ENCODE measurements at places on chromosomes 11 and 22. TPM values are rescaled to one million over a fixed set of nuclear protein-coding genes. Genes with fewer than 3 reads are reported as not detected.

CD3E gene
- not detected for total RNA-seq

THAP7 gene
- total RNA-seq, result 34.0 TPM

CRACR2B gene
- total RNA-seq, result 0.70 TPM

PANX2 gene
- 0.35 TPM for total RNA-seq

EMID1 gene
- 6.8 TPM for total RNA-seq

MPPED2 gene
- total RNA-seq, result not detected

HSPB2 gene
- 1.2 TPM for total RNA-seq

MPEG1 gene
- total RNA-seq, result not detected

NXPE4 gene
- total RNA-seq, result not detected

APOL5 gene
- not detected for total RNA-seq

DEFB131B gene
- not detected for total RNA-seq

ARCN1 gene
- total RNA-seq, result 108 TPM

KCNE3 gene
- total RNA-seq, result 8.5 TPM

SLC17A6 gene
- total RNA-seq, result not detected

RNH1 gene
- 401 TPM for total RNA-seq

TSSK2 gene
- total RNA-seq, result not detected

CARD16 gene
- total RNA-seq, result 2.6 TPM

HTR3A gene
- total RNA-seq, result not detected

CRYBB1 gene
- not detected for total RNA-seq

TRIOBP gene
- total RNA-seq, result 157 TPM

CSF2RB gene
- total RNA-seq, result 0.17 TPM

PARVG gene
- not detected for total RNA-seq

MYBPC3 gene
- not detected for total RNA-seq

INSC gene
- total RNA-seq, result 0.17 TPM

SCGB1D2 gene
- not detected for total RNA-seq

LRRC56 gene
- 0.12 TPM for total RNA-seq

ELP4 gene
- 22.9 TPM for total RNA-seq

WEE1 gene
- total RNA-seq, result 26.6 TPM

GPR83 gene
- not detected for total RNA-seq

RASSF10 gene
- total RNA-seq, result not detected

PARVA gene
- 50.7 TPM for total RNA-seq

MUC6 gene
- not detected for total RNA-seq

OR5A2 gene
- not detected for total RNA-seq

BTG4 gene
- not detected for total RNA-seq

SMIM35 gene
- not detected for total RNA-seq

ATP6V1E1 gene
- 93.1 TPM for total RNA-seq

OR51I1 gene
- not detected for total RNA-seq

ETS1 gene
- 39.2 TPM for total RNA-seq

CARNS1 gene
- total RNA-seq, result 0.51 TPM

TTLL12 gene
- total RNA-seq, result 35.6 TPM

CRYBB2 gene
- not detected for total RNA-seq

LGR4 gene
- 7.0 TPM for total RNA-seq

MS4A8 gene
- not detected for total RNA-seq

MMP8 gene
- total RNA-seq, result not detected

KDM4E gene
- total RNA-seq, result not detected

OR51E1 gene
- not detected for total RNA-seq

DCDC1 gene
- not detected for total RNA-seq

TCP11L1 gene
- 11.6 TPM for total RNA-seq

GLB1L2 gene
- 0.70 TPM for total RNA-seq

P4HA3 gene
- 5.8 TPM for total RNA-seq

FAM83F gene
- not detected for total RNA-seq
